ENCODE measurements at places on chromosomes 13 and 19. TPM values are rescaled to one million over a fixed set of nuclear protein-coding genes. Genes with fewer than 3 reads are reported as not detected.

DNA sequence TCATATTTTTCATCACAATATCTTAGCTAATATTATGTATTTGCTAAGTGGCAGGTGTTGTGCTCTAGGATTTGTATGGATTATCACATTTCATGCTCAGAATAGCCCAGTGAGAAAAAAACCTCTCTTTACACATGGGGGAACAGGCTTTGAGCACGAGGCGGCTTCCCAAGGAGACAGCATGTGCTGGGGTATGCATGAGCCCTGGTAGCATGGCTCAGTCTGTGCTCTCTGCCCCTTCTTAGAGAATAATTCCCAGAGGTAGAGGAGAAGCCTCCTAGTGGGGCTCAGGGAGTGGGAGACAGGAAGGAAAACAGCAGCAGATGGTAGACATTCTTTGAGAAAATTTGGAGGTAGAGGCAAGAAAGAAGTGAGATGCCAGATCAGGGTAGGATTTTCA lies 31.6 kb downstream of the RNASEH2B start:
- no peak for DNase-seq

DNA sequence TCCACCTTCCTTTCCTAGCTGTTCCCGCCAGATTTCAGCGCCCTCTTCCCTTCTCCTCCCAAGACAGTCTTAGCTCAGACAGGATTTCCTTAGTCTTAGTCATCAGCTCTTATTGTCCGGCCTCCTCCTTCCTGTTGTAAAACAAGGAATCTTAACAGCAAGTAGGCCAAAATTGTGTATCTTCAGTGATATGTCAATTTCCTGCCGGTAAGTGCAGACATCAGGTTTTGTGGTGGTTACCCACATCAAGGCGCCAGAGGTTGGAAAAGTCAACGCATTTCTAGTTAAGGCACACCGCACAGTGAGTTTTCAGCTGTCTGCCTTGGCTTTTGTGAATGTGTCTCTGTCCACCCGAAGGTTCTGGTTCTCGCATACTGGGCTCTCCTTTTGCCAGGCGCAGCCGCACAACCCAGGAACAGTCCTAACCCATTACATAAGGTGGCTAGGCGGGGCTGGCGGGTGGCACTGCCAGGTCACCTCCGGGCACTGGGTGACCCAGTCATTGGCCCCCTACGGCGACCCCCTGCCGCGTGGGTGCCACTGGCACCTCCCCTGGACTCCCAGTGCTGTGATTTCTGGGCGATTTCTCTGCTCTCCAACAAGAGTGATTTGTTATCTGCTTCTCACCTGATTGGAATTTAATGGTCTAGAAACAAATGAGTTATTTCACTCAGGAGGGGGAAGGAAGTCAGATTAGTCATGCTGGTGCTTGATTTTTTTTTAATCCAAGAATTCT lies 12.9 kb downstream of the COL4A2 start:
- peak; percentile 92 for DNase-seq

The PRKCSH gene
- total RNA-seq = 75.8 TPM

DNA sequence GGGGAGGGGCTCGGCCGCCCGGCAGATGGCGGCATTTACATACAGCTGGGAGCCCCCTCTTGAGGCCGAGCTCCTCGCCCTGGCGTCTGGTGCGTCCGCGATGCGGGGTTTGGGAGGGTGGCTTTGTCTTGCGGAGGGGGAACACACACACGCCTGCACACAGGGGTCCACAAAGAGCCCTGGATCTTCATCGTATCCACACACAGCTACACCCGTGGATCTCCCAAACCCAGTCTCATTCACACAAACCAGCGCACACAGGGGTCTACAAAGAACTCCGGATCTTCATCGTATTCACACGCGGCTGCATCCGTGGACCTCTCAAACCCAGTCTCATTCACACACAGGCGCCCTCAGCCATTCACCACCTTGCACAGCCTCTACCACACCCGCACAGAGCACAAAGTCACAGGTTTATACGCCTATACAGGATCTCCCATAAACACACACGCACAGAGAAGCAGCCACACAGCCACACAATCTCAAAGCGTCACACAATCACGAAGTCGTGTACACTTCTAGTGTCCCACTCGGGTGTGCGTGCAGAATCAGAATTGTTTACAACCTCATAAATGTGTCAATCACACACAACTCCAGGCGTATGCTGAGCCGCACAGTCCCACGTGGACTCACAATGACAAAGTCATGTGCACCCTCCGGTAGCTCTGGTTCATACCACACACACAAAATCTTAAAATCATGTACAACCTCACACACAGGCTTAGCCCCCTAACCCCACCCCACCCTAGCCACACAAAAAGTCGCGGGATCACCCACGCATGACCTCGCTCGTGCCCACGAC lies 550 bp upstream of the DLL3 start:
- DNase-seq = no peak

The MYH14 gene
- 6.8 TPM for total RNA-seq

DNA sequence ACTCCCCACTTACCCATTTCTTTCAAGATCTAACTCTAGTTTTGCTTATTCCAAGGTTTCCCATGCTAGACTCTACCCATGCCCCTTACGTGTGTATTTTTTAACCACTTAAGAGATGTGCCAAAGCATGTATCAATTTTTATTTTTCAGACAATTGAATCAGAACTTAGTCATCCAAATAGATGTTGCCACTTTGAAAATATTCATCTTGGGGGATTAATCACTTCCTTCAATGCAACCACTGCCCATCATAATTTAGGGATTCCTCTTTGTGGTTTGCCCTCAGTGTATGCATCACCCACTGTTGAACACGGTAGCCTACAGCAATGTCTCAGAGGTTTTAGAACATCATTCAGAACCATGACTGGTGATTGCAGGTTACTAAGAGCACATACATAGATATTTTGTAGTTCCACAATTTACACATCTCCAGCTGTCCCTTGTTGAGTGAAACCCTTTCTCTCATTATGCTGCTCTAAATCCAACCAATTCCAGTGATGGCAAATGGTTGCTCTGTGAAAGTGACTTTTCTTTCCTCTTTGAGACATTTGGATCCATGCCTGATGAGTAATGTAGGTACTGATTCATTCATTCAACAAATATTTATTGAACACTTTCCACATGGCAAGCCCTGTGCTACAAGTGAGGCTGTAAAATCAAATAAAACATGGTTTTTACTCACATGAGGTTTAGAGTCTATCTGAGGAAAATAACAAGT lies 60.6 kb upstream of the SERP2 start:
- DNase-seq = peak; percentile 99

All from bronchial epithelial cell (primary cell).